ENCODE measurements at places on chromosomes 3 and 15.

DNA sequence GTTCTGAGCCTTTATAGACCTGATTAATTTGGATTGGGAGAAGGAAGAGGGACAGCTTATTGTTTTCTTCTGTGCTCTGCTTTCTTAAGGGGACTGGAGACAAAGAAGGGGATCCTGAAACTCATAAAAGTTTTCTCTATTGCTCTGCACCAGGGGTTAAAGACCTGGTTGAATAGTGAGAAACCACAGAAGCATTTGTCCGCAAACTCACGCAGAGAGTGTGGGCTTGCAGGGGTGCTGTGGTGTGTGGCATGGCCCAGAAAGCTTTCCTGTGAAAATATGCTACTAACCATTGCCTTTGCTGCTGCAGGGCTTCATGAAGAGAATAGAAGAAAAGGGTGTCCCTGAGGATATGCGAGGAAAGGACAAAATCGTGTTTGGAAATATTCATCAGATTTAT, 73.1 kb upstream of the UMPS start:
- DNase-seq: no peak

DNA sequence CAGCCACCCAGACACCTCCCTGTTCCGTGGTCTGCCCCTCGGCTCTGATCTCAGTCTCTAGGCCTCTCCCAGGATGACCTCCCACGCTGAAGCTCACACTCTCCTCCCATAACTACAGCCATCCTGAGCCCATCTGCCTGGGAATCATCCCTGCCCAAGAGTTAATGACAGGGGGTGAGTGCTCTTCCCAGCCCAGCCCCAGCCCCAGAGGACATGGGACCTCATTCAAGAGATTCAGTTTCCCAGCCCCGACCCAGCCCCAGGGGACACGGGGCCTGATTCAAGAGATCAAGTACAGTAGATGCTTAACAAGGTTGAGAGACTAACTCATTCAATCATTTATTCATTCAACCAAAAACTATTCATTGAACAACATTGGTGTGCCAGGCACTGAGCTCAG, 272.0 kb downstream of the XXYLT1 start:
- no peak for DNase-seq

DNA sequence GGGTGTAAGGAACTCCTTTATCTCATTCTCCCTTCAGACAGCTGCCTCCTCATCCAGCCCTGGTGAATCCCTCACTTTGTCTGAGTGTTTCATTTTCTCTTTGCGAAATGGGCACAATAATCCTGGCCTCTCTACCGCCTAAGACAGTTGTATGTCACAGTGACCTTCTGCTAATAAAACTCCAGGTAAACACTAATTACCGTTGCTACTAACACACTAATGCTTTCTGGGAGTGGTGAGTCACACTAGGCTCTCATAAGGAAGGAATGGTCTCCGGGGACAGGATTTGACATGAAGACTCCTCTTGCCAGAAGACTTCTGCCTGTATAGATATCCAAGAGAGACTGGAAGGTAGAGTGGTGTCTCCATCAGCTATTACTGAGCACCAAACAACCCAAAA, 71.7 kb upstream of the SNRK start:
- DNase-seq: no peak

DNA sequence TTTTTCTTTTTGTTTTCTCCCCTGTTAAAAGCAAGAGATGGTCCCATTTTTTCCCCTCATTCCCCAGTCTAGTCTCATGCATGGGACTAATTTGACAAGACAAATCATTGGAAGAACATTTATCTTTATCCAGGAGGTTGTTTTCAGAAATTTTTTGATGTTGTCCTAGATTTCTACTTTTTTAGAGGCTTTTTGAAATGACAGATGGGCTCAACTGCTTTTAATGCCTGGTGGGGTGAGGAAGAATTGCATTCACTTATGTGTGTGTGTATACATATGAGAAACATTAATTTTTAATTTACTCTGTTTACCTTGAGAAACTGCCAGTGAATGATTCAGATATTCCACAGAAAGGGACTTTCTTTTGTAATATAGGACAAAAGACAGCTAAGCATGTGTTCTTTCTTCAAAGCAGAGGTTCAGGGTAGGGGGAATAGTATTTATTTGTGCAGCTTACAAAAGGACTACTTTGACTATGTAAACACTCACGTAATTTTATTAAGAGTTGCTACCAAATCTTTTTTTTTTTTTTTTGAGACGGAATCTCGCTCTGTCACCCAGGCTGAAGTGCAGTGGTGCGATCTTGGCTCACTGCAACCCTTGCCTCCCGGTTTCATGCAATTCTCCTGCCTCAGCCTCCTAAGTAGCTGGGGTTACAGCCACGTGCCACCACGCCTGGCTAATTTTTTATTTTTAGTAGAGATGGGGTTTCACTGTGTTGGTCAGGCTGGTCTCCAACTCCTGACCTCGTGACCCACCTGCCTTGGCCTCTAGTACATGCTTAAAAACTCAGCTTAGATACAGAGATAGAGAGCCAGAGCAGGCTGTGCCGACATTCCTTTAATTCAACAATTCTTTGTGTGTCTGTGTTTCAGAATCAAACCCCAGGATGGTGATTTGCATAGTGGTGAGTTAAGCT, 130.1 kb upstream of the RARB start:
- no peak for DNase-seq

GRCh38 chr3:73546961-73547360, 77.8 kb downstream of the PDZRN3 start:
- DNase-seq: no peak

- DNase-seq: no peak
Observed at GRCh38 chr3:43326891-43327581, 40.7 kb downstream of the SNRK start.

DNA sequence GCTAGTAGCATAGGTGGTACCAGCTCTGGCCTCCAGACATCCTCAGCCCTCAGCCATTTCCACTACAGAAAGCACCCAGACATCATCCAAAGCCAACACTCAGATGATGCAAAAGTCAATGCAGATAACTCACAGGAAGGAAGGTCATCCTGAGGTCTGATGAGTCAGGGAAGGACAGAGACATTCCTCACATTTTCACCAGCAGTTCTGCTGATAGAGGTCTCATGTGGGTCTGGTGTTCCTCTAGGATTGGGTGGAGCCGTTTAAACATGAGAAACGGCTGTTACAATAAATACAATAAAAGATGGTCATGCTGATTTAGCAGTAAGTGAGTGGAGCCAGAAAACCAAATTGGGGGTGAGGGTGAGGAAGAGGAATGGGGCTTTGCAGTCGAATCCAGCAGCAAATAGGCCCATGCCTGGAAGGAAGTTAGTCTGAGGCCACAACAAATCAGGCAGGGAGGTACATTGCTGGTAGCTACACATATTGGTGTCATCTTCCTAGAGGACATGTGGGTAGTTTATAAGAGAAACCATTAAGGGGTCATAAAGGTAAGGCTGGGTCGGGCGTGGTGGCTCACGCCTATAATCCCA, 33.3 kb upstream of the FLNB start:
- DNase-seq: no peak

GRCh38 chr15:43985976-43986680, 159.3 kb downstream of the WDR76 start:
- no peak for DNase-seq

- DNase-seq: no peak
Observed at GRCh38 chr3:188590557-188590956, 436.6 kb downstream of the LPP start.

DNA sequence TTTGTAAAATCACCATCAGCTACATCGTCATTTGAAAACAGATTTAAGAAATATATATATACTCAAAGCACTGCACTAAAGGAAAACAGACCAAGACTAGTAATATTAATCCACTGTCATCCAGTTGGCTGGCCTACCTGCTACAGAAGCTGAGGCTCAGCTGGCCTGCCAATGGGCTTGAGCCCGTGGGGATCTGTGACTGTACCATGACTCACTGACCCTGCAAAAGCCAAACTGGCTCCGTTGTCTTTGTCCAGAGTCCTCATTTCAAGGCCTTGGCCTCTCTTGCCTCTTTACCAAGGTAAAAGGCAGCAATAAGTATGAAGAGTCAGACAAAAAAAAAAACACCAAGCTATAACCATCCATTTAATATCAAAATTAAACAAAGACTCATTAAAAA, 463.5 kb upstream of the RASGRP1 start:
- no peak for DNase-seq

GRCh38 chr15:77516786-77517185, 96.1 kb downstream of the HMG20A start:
- no peak for DNase-seq

- no peak for DNase-seq
Observed at GRCh38 chr15:99993262-99993661, 260.0 kb upstream of the LYSMD4 start.

GRCh38 chr15:40554161-40554525, 10.7 kb downstream of the CCDC32 start:
- DNase-seq: peak; percentile 70

DNA sequence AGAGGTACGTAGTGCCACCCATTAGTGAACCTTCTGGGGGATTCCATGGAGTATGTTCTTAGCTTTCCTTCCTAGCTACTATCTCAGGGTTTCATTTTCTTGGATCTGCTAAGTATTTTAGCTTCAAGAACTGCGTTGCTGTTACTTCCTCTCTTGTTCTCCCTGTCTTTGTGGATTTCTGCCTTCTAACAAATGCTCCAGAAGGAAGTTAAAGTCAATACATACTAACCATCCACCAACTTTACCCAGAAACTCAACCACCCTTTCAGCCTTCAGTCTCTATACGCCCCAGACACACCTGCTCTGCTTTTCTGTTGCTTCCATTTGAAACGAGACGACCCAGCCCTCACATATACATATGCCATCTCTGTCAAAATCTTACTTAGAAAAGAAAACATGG, 2.4 kb upstream of the KLF13 start:
- no peak for DNase-seq

GRCh38 chr3:40971191-40972168, 227.8 kb upstream of the CTNNB1 start:
- peak; percentile 23 for DNase-seq

DNA sequence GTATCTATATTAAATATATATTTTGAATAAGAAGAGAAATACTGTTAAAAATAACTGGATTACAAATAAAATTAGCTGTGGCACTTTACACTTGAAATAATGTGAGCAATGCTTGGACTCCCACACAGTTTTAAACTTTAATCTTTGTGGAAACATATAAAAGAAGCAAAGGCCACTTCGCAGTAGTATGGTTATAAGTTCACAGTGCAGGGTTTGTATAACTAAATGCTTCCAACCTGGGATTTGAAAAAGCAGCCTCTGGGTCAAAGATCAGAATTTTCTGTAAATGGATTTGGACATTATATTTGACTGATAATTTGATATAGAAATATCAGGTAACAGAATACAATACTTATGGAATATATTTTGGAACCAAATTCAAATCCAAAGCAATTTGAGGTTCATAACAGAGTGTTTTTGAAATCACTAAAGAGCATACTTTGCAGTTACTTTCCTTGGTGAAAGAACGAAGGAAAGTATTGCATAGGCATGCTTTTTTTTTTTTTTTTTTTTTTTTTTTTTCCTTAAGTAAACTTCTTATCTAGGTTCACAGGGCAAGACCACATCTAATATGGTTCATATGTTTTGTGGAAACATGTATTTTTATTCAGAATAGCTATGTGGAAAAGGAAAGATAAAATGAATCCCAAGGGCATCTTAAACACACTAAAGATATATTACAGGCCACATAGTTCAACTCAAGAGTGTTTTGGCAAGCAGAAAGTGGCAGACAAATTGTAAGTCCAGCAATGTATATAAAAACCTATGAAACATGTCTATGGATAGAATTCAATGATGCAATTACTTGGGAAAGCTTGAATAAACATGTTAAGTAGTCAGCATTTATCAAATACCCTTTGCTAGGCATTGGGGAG, 47.1 kb upstream of the SGO1 start:
- no peak for DNase-seq

- no peak for DNase-seq
Observed at GRCh38 chr3:71984843-71985613, 200.1 kb upstream of the PROK2 start.

- DNase-seq: no peak
Observed at GRCh38 chr3:71160785-71161546, 422.6 kb downstream of the FOXP1 start.
